Activated CD8-positive, alpha-beta memory T cell treated with anti-CD3 and anti-CD28 coated beads, Interleukin-2, amount 10 ng/mL, durations not matched to agents 7 days and 5 days (primary cell): ENCODE measurements at places on chromosomes 6 and 20. TPM values are rescaled to one million over a fixed set of nuclear protein-coding genes. Genes with fewer than 3 reads are reported as not detected.

GRCh38 chr20:60420676-60421229 lies 462.5 kb downstream of the CDH26 start:
- DNase-seq, result no peak

DNA sequence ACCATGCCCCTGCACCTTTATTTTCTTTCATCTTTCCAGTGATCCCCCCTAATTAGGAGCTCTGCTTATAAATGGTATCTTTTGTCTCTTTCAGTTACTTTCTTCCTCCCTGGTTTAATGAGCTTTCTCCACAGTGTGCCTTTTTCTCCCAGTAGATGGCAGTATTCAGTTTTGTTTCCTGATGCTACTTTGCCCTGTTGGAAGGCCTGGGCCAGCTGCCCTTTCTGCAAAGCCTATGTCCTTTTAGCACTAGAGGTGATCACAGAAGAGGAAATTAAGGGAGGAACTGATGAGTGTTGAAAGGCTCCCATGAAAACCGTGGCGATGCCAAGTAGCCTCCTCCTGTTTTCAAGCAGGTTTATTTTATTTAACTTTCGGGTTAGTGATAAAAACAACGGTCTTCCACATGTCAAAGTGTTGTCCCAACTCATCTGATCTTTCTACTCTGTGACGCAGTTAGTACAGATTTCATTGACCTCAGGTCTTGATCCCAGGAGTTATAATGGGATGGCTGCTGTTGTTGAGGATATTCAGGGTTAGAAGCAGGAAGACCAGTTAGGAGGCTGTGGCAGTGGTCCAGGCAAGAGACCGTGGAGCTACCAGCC lies 184.2 kb upstream of the BMP2 start:
- DNase-seq, result no peak

BTN2A1 gene
- 26.5 TPM for total RNA-seq

GRCh38 chr6:7137335-7138045 lies 29.7 kb downstream of the RREB1 start:
- peak; percentile 87 for DNase-seq

DNA sequence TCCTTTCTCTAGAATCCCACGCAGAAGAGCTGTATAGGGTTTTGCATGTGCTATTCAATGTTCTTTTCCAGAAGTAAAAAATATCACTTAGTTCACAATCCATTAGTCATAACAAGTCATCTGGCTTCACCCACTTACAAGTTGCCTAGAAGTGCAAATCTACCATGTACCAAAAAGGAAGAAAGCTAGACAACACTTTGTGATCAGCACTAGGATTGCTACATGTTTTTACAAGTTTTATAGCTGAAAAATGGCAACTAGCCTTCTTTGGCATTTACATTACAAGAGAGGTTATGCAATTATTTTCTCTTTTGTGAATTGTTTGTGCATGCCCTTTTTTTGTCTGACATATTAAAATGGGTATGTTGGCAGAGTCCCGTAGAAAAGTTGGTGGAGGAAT lies 85.6 kb upstream of the PTPRK start:
- no peak for DNase-seq
